NCI-H1930 (cell line): ENCODE measurements at places on chromosomes 16 and 17.

DNA sequence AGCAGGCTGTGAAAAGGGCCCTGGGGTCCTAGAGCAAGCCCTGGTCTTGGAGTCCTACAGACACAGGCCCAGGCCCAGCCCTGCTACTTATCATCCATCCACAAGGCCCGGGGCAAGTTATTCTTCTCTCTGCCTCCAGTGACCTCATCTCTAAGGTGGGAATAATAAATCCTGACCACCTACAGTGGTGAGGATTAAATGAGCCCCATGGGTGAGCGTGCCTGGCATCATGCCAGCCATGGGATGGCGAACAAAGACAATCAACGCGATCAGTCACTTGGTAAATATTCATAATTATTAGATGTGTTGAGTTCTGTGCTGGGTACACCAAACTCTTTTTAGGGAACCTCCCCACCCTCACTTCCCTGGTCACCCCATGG lies 5.5 kb downstream of the KRT15 start:
- no peak for DNase-seq

GRCh38 chr16:4314532-4315185 lies 1.2 kb upstream of the GLIS2 start:
- peak; percentile 72 for DNase-seq

DNA sequence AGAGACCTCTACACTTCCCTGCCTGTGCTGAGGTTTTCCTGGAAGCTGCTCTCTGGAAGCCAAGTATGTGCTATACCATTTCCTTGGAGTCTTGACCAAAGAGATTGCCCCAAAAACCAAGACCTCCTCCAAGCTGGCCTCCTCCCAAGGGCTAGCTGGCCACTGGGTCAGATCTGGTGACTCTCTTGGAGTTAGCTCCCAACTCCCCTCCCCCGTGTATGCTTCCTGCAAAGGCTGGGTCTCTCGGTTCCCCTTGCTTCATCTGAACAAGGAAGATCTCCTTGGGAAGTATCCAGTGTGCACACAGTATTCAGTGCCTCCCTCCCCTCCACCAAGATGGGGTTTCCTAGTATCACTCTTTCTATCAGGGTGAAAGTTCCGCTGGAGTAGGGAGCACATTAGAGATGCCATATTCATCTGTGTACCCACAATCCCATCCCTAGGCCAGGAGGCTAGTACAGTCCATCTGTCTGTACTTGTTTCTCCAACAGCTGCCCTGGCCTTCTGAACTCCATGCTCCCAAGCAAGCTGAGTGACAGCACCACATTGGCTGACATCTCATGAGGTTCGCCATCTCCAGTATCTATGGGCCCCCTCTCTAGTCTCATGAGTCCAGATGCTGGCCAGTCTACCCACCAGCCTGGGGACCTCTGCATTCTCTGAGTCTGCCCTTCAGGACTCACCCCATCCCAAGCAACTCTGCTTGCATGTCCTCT lies 3.2 kb downstream of the GAS7 start:
- no peak for DNase-seq

DNA sequence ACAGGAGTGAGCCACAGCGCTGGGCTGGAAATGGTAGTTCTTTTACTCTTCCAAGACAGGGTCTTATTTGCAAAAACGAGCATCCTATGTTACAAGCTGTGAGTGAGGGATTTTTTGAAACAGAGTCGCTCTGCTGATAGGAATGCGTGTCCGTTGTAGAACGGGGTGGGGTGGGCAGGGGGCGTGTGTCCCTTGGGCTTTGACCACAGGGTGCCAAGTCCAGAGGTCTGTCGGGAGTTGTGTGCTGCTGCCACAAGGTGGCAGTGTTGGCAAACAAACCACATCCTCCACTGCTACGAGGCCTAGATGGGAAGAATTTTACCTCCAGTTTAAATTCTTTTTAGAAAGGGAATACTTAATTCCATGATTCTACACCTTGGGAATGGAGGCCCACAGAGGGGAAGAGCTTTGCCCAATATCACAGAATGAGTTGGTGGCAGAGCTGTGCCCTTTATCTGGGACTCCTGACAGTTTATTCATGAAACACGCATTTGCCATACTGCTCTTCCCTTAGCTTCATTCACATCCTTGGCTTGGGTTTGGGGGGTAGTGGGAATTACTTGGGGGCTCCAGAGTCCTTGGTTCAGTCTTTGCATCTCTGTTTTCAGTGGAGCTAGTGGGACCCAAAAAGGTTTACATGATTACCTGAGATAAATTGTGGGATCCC lies 30.6 kb upstream of the ETV4 start:
- DNase-seq, result peak; percentile 47

DNA sequence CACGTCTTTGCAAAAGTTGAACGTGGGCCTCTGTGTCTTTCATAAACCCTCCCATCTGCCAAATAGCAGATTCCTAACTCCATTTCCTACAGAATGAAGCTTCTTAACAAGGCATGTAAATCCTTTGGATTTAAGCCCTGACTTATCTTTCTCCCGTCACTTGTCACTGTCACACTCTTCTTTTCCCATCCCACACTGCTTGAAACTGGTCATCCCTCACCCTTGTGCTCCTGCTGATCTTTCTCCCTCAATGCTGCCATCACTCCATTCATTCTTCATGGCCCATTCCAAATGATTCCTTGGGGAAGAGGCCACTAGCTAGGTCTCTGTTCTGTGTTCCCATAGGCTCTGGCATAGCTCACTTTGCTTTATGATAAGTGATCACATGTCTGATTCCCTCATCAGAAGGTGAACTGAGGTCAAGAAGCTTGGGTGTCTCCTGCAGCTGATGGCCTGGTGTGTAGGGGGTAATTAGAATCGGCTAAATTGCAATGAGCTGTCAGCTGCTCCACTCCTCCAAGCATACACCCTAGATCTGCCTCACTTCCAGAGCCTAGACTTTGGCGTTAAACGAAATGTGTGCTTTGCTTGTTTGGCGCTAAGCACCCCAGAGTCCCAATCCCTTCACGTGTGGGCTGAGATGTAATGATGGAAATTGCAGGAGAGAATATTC lies 61.7 kb downstream of the PECAM1 start:
- no peak for DNase-seq

DNA sequence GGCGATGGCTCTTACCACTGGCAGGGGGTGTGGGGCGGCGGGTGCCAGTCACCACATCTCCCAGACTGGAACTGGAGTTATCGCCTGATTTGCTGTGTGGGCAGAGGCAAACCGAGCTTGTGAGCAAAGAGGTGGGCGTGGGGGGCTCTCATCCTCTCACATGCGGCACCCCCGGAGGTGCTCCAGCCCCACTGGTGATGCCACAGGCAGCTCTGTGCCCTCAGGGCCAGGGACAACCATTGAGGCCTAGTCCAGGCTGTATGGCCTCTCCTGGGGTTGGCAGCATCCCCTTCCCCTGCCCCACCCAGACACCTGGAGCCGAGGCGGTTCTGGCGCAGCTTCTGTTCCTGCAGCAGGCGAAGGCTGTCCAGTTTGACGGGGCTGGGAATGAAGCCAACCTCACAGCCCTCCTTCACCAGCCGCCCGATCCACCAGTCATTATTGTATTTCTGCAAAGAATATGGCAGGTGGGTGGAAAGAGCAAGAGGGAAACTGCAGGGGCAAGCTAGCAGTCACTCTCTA lies 10.9 kb downstream of the CACNB1 start:
- DNase-seq, result no peak

GRCh38 chr17:19016297-19016696 lies 11.7 kb upstream of the FAM83G start:
- no peak for DNase-seq

DNA sequence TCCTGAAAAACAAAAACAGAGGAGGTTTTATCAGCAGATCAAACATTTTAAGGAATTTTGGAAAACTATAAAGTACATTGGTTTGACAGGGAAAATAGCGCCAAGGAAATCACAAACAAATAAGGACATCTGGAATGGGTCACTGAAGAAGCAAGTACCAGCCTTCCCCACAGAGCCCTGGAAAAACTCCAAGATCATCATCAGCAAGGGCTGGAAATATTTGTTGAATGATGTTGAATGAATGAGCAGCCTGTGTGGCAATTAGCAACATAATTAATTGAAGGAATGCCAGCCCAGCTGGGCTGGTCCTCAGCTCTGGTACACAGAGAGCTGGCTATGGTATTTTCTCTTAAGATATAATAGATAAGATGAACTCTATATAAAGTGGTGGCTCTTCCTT lies 290.4 kb downstream of the HS3ST3A1 start:
- DNase-seq, result no peak

DNA sequence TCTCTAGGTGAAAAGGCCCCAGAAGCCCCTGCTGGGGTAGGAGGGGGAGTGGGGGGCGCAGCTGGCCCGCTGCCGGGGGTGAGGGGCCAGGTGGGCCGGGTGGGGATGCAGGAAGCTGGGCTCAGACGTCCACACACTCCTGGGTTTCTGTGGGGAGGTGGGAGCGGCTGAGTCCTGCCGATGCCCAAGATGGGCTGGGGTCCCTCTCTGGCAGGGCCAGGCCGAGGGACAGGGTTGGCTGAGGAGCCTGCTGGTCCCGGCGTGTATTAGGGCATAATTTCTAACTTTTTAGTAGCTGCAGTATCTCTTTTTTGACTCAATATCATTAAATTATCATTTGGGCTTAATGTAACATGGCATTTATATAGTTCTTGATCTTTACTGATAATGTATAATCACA lies 121.4 kb upstream of the CORO6 start:
- DNase-seq, result no peak

GRCh38 chr16:16063683-16064082 lies 114.3 kb downstream of the ABCC1 start:
- no peak for DNase-seq

DNA sequence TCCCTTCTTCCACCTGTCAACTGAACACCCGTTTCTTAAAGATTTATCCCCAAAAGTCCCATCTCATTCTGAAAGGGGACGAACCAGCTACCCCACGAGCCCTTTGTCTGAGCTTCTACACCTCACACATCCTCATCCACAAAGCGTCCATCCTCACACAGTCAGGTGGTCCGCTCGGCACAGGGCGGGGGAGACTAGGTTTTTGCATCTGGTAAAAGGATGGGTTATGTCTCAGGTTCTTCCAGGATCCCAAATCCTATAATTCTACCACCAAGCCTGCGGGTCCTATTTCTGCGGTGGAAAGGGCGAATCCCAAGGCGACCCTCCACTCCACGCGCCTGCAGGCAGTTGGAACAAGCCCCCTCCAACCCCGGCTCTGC lies 458 bp downstream of the GFOD2 start:
- no peak for DNase-seq

DNA sequence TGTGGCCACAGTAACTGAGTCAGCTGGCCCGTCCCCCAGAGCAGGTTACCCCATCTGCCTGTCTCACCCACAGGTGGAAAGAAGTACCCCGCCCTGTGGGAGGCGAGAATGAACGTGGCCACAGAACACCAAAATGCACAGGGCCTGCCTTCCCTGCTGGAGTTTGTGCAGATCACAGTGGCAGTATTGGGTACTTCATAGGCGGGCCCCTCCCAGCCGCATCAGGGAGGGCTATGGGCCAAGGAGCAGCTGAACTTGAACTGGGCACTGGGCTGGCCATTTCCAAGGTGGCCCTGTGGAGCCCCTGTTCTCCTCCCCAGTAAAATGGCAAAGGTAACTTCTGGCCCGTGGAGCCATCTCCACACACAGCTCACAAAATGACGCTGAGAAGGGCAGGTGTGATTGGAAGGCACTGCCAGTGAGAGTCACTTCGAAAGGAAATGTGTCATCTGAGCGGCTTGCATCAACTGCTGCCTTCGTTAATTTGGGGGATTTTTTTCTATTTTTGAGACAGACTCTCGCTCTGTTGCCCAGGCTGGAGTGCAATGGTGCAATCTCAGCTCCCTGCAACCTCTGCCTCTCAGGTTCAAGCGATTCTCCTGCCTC lies 162.9 kb downstream of the ENGASE start:
- DNase-seq, result no peak
